A549 treated with AZD2906 at 1 μM for 4 hours (cell line): ENCODE measurements at places on chromosomes 13 and 19. TPM values are rescaled to one million over a fixed set of nuclear protein-coding genes. Genes with fewer than 3 reads are reported as not detected.

The ETV2 gene
- 1.7 to 3.4 TPM (median 2.7 TPM) in 5 replicates for total RNA-seq

The PGLYRP2 gene
- total RNA-seq = 0.03 TPM in 1 of 5 replicates, not detected in the others

The FUZ gene
- 14.8 to 15.7 TPM (median 15.3 TPM) in 5 replicates for total RNA-seq

The NLRP5 gene
- 0.02 to 0.07 TPM (median 0.05 TPM) in 4 of 5 replicates, not detected in the other for total RNA-seq

The COL5A3 gene
- total RNA-seq = 2.6 to 3.6 TPM (median 2.9 TPM) in 5 replicates

The ZNF112 gene
- 1.6 to 2.3 TPM (median 1.8 TPM) in 5 replicates for total RNA-seq

The NXNL1 gene
- not detected in 5 replicates for total RNA-seq

The TNFSF11 gene
- total RNA-seq = not detected in 5 replicates

The PRTN3 gene
- 0.15 to 0.60 TPM (median 0.43 TPM) in 5 replicates for total RNA-seq

The SOX1 gene
- not detected in 5 replicates for total RNA-seq

The ZBTB32 gene
- 0.05 TPM in 1 of 5 replicates, not detected in the others for total RNA-seq

The PSG11 gene
- not detected in 5 replicates for total RNA-seq

The LHB gene
- total RNA-seq = not detected in 5 replicates

The ZNF414 gene
- total RNA-seq = 18.1 to 19.9 TPM (median 19.3 TPM) in 5 replicates

The AP1M2 gene
- total RNA-seq = 26.1 to 54.3 TPM (median 40.6 TPM) in 5 replicates

The DAND5 gene
- 0.06 to 0.09 TPM (median 0.07 TPM) in 3 of 5 replicates, not detected in the others for total RNA-seq

The DNAAF3 gene
- 4.6 to 5.9 TPM (median 5.4 TPM) in 5 replicates for total RNA-seq

The PLIN4 gene
- total RNA-seq = 0.09 to 0.15 TPM (median 0.12 TPM) in 5 replicates

The NOVA2 gene
- total RNA-seq = 0.77 to 1.3 TPM (median 1.3 TPM) in 5 replicates

The ODAD3 gene
- total RNA-seq = 0.92 to 1.4 TPM (median 1.3 TPM) in 5 replicates

The RYR1 gene
- total RNA-seq = 4.9 to 6.4 TPM (median 6.1 TPM) in 5 replicates

The ERCC5 gene
- 13.0 to 18.3 TPM (median 16.0 TPM) in 5 replicates for total RNA-seq

The PDCD2L gene
- 26.3 to 37.2 TPM (median 35.5 TPM) in 5 replicates for total RNA-seq

The FFAR1 gene
- total RNA-seq = 0.02 to 0.06 TPM (median 0.03 TPM) in 4 of 5 replicates, not detected in the other

The MYO1F gene
- 0.22 to 0.37 TPM (median 0.29 TPM) in 5 replicates for total RNA-seq

The KLK14 gene
- 0.17 to 0.61 TPM (median 0.33 TPM) in 5 replicates for total RNA-seq

The CD37 gene
- total RNA-seq = not detected in 5 replicates

The FAM124A gene
- total RNA-seq = 2.1 to 2.6 TPM (median 2.3 TPM) in 5 replicates

The FCAR gene
- not detected in 5 replicates for total RNA-seq

The NANOS2 gene
- total RNA-seq = not detected in 5 replicates

The PNMA8A gene
- total RNA-seq = 7.9 to 10.4 TPM (median 8.8 TPM) in 5 replicates
